ENCODE measurements at places on chromosomes 4 and X.

DNA sequence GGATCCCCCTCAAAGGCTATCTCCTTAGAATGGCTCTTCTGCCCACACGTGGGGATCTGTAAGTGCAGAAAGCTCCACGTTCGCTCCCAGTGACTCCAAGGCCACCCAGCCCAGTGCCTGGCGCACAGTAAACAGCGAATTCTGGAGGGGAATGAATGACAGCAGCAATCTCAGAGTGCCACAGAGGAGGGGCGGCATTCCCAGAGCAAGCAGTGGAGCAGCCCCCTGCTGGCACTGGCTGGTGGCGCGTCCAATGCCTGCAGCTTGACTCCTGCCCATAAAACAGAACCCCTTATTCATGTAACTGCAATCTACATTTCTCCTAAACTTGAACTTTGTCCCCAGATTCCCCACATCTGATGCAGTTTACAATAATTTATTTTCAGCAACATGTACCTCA is 6.9 kb upstream of the HELT start:
- peak; percentile 49 for DNase-seq

- peak; percentile 23 for DNase-seq
Measured at GRCh38 chr4:87865288-87865687, 32.5 kb downstream of the MEPE start.

DNA sequence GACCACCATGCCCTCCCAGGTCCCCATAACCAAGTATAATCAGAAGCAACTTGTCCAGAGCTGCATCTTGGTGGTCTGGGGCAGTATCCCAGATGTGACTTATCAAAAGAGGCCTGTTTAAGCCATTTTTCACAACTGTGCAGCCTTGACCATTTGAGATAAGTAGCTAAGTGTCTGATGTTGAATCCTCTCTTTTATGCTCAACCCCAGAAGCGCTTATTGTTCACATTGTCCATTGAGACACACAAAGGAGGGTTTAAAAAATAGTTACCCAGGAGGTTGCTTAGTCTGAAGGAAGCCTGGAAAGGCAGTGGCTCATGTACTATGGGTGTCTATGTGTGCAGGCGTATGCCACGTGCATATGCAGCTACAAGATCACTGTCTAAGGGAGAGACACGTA is 27.0 kb downstream of the ENPP6 start:
- DNase-seq: no peak

- DNase-seq: no peak
Measured at GRCh38 chrX:16819634-16820033, 33.4 kb downstream of the TXLNG start.

- peak; percentile 51 for DNase-seq
Measured at GRCh38 chr4:67871867-67872266, 11.9 kb downstream of the TMPRSS11D start.

DNA sequence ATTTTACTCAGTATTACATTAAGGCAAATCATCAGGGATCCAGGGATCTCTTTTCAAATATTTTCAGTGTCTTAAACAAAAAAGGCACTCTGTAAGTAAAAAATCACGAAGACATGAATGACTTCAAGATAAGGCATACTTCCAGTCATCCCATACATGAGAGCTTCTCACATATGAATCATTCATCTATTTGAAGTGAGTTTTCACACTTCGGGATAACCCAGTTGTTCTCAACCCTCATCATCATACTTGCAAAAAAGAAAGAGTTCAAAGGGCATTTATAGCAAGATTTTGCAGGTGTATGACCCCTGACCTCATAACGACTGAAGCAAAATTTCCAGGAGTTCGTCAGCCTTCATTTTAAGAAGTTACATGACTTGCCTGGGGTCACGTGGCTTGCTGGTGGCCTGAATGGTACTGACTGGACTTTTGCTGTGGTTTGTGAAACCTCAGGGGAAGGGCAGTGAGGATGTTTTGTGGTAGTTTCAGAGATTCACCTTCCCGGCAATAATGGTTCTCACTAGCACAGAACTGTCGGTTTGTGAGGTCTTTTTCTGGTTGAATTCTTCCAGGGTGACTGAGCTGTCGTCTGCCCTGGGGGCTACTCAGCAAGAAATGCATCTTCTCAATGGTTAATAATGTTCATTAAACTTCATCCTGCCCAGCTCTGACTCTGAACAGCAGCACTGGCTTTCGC is 115.8 kb upstream of the SHISA3 start:
- DNase-seq: no peak

- no peak for DNase-seq
Measured at GRCh38 chr4:34953145-34953799, 1291.0 kb downstream of the ARAP2 start.

- DNase-seq: no peak
Measured at GRCh38 chr4:80685214-80685613, 345.3 kb upstream of the BMP3 start.

Measured in suppressor macrophage (primary cell).